ENCODE measurements at places on chromosomes 1 and 21.
A peak's percentile ranks its signal among the peaks of the same experiment; 100 is the strongest.

DNA sequence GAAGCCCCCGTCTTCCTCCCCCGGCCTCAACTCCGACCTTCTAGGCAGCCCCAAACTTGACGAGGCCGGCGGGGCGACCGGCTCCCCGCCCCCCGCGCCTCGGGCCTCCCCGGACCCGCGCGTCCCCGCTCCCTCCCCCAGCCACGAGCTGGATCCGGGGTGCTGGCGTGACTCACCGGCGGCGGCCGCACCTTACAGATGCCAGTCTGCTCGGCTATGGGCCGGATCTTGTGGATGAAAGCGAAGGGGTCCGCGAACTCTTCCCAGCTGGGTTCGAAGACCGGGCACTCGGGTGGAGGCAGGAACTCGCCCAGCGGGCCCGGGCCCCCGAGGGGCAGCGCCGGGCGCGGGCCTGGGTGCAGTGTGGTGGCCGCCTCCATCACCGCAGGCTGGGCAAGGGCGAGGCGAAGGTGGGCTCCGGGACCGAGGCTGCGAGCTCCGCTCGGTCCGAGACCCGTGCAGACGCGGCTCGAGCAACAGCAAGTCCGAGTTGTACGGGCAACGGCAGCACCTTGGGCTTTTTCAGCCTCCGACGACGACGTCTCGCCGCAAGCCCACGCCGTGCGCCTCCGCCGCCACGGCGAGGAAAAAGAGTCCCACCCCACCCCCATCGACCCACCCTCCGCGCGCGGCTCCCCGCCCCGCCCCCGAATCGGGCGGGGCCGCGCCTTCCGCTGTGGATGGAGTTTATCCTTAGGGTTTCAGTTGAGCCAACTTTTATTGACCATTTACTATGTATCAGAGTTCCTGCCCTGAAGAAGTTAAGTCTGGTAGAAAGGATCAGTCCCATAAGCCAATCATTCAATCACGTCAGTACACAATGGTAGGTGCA lies at the start of gene KDM5B:
Gene KDM5B (minus strand): TSS at position 496 of the 832 bp plus-strand sequence. CDS start 116 bp downstream, at position 380.
- peak; percentile 81 for DNase-seq

DNA sequence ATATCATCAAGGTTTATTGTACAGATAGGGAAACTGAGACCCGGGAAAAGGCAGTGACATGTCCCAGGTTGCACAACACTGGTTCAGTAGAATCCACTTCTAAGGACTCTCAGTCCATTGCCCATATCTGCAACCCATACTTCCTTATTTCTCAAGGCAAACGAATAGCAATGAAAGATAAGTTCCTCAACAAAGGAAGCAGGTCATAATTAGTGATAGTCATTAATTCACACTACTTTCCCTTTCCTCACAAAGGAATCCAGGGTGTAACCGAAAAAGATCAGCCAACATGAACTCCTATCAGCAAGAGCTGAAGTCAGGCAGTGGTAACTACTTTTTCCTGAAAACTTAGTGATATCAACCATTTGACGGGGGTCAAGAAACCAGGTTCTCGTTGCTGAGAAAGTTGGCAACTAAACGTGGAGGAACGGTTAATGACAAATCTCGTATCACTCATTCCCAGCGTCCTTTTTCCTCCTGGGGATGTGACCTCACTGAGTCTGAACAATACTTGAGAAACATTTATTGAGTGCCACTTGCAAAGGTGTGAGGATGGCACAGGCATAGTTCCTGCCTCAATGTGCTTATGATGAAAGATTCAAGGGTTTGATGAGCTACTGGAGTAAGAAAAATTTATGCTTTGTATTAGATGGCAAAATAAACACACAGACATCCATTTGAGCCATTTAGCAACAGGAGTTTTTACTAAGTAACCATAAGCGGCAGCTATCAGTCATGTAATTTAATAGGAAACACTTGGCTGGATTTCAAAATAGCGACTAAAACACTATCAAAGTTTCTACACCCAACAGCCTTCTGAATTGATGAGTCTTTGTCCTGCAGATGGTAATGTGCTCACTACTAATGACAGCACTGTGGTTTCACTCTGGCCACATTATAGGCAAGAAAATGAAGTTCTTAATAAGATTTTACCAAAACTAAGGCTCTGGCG lies 82.3 kb downstream of the PLPP3 start:
- no peak for DNase-seq

DNA sequence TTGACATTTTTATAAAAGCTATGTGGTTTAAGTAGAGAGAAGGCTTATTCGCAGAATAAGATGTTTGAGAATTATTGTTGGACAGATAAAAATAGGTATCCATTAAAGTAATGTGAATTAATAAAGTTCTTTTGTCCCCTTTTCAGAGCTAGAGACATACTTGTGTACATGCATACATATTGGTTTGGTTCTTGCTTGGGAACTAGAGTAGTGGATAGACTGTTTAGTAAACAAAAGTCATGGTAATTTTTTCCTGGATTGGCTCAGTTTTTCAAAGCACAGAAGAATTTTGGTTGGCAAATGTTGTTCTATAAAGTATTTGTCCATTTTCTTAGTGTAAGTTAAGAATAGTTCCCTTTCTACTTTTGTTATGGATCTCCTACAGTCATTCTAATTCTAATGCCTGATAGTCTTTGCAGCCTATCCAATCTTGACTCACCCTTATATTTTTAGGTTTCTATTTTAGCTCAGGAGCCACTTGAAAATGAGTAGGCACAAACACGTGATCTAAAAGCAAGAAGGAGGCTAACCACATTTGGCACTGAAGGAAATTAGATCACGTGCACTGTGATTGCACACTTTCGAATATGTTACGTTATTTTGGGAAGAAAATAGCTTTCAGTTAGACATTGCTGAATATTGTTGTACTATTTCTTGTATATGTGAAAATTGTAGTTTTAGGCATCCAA lies 47.0 kb downstream of the RABGAP1L start:
- DNase-seq: no peak

- peak; percentile 83 for DNase-seq
Observed at GRCh38 chr1:224513787-224514209, 79.2 kb upstream of the WDR26 start.

- no peak for DNase-seq
Observed at GRCh38 chr1:183769956-183770815, 34.7 kb upstream of the RGL1 start.

DNA sequence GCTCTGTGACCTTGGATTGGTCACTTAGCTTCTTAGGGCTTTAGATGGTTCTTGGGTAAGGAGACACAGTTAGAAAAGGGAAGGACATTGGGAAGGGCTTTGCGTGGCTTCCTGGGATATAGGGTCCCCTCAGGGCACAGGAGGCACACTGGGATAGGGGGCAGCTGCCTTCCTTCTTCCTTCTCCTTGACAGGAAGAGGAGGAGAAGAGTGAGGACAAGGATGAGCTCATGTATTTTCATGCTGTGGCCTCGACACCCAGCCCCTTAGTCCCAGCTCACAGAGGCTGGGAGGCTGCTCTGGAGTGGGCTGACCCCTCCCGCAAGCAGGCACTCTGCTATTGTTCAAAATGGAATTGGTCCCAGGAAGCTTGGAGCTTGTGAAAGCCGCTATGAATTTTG lies 45.7 kb upstream of the POU3F1 start:
- DNase-seq: no peak

DNA sequence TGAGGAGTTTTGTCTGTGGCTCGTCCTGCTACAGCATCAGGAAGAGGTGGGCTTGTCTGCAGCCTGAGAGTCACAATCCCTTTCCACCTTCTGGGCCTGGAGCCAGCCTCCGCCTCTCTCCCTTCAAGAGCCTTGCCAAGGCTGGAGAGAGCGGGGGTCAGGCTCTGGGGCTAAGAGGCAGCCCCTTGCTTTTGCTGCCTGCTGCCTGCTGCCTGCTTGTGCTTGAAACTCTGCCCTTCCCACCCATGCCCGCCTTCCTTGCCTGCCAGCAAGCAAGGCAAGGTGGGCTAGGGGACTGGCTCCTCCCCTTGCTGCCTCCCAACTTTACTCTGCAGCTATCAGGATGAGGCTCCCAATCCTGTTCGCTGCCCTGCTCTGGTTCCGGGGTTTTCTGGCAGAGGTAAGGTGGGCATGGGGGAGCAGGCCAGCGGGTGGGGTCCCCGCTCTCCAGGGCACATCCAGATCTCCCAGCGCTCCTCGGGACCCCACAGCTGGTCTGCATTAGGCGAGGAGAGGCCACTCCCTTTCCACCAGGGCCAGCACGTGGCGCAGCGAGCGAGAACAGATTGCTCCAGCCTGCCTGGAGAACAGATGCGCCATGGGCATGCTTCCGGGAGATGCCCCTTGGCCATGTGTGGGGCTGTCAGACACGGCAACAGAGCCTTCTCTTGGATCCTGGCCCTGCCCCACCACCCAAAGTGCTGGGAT lies 7.5 kb upstream of the PTPN7 start:
- DNase-seq: peak; percentile 48

DNA sequence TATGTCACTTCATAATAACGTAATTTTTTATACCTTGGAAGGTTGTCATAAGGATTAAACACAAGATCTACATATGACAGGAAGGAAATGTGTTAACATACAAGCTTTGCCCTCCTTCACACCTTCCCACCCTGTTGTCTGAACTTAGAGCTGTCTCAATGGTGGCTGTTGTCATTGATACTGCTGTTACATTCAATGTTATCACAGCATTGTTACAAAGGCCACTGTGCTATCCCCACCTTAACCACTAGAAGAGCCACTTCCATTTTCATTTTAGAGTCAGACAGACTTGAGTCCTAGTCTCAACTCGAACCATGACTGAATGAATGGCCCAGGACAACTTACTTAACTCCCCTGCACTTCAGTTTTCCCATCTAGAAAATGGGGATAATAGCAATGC lies 31.2 kb downstream of the TAS1R2 start:
- DNase-seq: no peak

GRCh38 chr21:33843216-33843615 lies 72.4 kb downstream of the ATP5PO start:
- peak; percentile 20 for DNase-seq

DNA sequence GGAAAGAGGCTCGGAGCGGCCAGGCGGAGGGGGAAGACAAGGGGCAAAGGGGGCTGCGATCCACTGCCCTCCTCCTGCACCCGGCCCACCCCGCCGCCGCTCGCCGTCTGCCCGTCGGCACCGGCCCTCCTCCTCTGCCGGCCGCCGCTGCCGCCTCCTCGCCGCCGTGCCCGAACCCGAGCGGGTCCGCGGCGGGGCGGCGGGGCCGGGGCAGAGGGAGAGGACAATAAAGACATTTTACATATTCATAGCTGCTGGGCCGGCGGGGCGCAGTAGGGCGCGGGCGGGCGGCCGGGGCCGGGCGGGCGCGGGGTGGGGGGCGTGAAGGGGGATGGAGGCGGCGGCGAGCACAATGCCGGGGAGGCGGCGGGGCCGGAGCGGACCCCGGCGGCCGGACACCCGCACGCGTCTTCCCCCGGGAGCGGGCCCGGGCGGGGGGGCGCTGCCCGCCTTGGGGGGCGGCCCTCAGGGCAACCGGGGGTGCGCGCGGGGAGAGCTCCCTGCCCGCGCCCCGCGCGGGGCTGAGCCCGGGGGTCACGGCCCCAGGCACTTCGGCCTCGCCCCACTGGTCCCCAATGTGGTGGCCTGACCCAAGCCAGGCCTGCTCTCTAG lies 546 bp downstream of the POU2F1 start:
- no peak for DNase-seq

DNA sequence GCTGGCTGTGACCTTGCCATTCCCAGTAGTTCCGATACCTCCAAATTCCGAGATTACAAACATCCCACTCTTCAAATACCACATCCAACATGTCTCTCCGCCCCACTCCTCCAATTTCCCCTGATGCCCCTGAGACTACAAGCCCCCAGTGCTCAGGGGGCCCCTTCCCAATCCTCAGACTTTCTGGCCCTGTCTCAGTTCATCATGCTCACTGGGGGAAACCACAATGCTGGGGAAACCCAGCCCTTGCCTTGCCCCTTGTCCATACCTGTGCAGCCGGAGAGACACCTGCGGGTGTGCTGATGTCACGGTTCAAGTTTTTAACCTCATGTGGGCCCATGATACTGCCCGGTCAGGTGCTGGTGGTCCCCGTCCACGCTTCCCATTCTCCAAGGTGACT lies 226.6 kb downstream of the CAMTA1 start:
- DNase-seq: no peak

DNA sequence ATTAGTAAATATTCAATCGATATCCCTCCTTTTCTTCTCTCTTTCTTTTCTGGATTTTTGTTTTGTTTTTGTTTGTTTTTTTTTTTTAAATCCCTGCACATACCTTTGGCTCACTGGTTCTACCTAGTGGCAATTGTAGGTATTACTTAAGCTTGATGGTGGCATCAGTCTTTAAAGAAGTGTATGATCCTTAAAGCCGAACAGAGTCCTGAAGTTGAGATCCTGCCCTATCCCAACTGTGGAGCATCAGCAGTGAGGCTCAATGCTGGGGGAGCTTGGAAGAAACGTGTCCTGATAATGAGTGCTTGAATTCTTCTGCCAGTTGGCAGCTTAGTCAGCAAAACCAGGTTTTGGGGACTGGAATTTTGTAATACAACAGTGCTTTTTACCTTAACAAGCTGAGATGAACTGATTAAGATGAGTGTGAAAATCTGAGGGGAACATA lies 60.8 kb downstream of the FASLG start:
- peak; percentile 71 for DNase-seq

DNA sequence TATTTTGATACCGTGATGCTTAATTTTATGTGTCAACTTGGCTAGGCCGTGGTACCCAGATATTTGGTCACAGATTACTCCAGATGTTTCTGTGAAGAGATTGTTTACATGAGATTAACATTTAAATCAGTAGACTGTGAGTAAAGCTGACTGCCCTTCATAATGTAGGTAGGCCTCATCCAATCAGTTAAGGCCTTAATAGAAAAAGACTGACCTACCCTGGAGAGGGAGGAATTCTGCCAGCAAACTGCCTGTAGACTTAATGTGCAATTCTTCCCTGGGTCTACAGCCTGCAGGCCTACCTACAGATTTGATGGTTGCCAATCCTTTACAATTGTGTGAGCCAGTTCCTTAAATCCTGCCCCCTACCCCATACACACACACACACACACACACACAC lies 4.3 kb downstream of the SETSIP start:
- DNase-seq: no peak

All from fibroblast of the aortic adventitia (primary cell).